ENCODE measurements at places on chromosomes 6 and 20.
A peak's percentile ranks its signal among the peaks of the same experiment; 100 is the strongest.

DNA sequence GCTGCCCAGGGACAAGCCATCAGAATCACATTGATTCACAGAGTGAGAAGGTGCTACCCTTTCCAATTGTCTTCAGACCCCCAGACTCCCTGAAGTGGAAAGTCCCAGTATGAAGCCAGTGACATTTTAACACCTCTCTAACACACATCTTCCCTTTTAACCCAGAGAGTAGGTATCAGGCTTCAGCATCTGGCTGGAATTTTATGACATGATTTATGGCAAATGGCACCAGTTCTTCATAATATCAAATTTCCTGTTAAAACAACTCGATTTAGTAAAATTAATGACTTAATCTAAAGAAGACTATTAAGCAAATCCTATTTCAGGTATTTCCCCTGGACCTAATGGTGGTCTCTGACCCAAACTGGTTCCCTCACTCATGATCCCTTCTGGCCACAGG lies 25.0 kb downstream of the KCNB1 start:
- no peak for DNase-seq

- DNase-seq: no peak
Measured at GRCh38 chr6:152598901-152599537, 38.1 kb downstream of the SYNE1 start.

GRCh38 chr20:41798930-41799502 lies 180.8 kb upstream of the CHD6 start:
- DNase-seq: no peak

- DNase-seq: no peak
Measured at GRCh38 chr6:53287336-53288225, 61.2 kb downstream of the ELOVL5 start.

DNA sequence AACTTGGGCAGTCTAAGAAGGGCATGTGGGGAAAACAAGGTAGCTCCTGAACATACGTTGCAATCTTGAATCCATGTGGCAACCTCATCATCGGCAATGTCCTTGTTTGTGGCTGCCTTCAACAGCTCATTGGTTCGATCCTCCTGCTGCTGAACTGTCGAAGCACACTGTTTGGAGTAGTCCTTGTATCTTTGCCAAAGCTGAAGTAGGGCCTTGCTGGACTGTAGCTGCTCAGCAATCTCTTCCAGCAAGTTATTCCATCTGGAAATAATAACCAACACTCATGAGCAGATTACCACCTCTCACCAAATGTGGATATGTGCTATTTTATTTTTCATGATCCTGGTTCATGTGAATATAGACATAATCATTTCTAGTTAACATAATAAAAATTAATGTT lies 413.3 kb downstream of the ESR1 start:
- DNase-seq: no peak

- DNase-seq: peak; percentile 21
Measured at GRCh38 chr6:62150048-62150663, 135.9 kb downstream of the KHDRBS2 start.

GRCh38 chr6:11283629-11284028 lies 51.2 kb upstream of the NEDD9 start:
- DNase-seq: no peak

DNA sequence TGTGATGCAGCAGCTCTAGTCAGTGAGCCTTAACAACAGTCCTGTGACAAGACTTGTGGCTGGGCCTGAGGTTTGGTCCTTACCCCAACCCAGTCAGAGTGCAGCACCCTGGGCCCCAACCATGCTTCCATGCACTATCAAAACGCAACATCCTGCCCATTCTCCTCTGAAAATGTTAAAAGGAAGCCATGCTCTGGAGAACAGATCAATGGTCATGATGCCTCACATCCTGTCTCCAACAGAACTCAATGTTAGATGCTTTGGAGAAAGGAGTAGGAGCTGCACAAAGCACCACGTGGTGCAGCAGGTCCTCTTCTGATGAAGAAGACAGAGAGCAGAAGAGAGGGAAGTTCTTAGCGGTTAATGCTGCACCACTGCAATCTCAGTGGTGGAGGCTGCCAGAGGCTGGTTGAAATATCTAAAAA lies 41.9 kb downstream of the TRAM2 start:
- peak; percentile 80 for DNase-seq

DNA sequence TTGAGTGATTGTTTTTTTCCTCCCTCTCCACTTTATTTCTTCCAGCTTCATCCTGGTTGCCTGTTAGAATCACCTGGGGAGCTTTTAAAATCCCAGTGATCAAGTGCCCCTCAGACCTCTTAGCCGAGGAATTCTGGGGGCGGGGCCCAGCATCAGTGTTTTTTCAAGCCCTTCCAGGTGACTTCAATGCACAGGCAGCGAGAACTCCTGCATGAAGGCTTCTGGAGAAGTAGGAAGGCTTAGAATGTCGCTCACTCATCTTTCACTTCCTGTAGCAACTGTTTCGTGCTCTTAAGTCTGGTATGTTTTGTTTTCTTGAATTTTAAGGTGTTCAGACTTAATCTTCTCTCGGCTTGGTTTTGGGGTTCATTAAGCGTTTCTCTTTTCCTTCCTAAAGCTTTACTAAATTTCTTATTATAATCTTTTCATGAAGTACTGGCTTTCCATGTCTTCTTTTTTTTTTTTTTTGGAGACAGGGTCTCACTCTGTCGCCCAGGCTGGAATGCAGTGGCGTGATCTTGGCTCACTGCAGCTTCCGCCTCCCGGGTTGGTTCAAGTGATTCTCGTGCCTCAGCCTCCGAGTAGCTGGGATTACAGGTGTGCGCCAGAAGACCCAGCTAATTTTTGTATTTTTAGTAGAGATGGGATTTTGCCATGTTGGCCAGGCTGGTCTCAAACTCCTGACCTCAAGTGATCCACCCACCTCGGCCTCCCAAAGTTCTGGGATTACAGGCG lies 30.9 kb upstream of the TULP1 start:
- no peak for DNase-seq

DNA sequence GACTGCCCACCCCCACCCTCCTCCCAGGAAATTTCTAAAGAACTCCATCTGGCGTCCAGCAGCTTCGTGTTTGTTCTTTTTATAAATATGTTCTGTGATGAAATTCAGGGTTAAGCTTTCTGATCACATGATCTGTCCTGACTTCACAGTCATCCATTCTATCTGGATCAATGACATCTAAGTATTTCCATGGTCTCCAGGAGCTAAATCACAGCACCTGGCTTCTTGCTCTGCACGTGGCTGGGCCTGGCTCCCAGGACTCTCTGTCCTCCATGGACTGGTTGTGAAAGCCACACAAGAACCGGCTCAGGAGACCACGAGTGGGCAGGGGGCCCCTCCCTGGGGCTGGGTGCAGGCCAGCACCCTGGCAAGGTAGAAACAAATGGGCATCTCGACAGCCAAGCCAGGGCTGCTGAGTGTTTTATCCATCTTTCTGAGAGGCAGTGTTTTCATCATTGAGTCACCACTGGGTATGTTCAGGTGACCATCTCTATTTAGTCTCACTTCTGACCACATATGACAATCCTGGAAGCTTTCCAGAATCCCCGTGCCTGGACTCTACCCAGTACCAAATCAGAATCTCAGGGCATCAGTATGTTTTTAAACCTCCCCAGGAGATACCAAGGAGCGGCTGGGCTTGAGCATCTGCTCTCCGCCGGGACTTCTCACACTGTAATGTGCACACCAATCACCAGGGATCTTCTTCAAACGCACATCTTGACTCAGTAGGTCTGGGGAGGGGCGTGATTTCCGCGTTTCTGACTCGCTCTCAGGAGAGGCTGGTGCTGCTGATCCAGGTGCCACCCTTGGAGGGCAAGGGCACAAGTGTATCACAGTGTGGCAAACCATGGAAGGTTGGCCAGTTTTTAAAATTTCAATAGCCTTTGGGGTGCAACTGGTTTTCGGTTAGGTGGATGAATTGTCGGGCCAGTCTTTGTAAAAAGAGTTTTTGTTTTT lies 31.6 kb upstream of the PXDC1 start:
- no peak for DNase-seq

- DNase-seq: no peak
Measured at GRCh38 chr6:105779110-105779509, 307.0 kb upstream of the PRDM1 start.

DNA sequence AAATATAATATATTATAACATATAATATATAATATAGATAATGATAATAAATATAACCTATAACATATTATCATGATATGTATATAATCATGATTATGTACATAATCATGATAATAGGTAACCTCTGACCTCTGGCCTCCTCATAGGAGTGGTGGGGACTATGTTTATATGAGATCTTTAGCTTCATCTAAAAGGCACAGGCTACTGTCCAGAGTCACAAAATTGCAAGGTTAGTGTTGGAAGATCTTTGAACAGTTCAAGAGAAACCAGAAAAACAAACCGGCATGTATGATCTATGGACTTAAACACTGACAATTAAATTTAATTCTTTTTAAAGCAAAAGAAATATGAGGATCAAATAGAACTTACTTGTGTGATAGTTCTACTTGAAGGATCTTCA lies 55.7 kb upstream of the TINAG start:
- no peak for DNase-seq

DNA sequence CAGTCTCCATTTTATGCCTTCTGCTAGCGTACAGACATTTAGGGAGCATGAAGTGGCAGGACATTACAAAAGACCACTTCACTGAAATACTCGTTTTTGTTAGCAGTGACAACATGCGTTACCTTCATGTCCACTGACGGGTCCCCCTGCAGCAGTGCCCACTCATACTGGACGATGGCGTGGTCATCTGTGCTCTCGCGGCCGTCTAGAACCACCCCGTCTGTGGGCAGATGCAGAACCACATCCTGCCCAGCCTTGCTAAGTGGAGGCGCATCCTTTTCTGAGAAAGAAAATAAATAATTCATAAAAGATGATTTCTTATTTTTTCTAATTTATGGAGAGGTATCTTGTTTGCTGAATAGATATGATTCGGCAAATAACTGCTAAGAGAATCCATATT lies 11.3 kb downstream of the LRP11 start:
- DNase-seq: peak; percentile 38

GRCh38 chr20:9490631-9491030 lies 23.8 kb upstream of the LAMP5 start:
- DNase-seq: no peak

- DNase-seq: no peak
Measured at GRCh38 chr6:111852725-111853124, 20.5 kb downstream of the FYN start.

- no peak for DNase-seq
Measured at GRCh38 chr6:56437171-56437900, 190.0 kb upstream of the COL21A1 start.

- DNase-seq: peak; percentile 15
Measured at GRCh38 chr6:106913676-106914280, 60.8 kb downstream of the CD24 start.

DNA sequence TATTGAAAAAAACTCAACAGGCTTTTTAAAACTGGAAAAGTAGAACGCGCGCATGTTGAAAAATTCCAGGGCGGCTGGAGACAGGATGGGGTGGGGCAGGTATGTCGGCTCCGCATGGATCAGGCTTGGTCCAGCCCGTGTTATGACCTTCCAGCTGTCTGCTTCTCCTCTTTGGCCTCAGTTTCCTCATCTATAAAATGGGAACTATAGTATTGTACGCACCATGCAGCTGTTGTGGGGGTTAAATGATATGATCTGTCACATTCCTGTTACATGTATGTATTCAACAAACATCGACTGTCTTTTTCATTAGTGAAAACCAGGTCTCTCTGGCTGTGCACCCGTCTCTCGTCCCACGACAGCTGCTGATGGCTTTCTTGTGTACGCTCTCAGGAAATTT lies 18.8 kb downstream of the PHACTR3 start:
- DNase-seq: no peak

DNA sequence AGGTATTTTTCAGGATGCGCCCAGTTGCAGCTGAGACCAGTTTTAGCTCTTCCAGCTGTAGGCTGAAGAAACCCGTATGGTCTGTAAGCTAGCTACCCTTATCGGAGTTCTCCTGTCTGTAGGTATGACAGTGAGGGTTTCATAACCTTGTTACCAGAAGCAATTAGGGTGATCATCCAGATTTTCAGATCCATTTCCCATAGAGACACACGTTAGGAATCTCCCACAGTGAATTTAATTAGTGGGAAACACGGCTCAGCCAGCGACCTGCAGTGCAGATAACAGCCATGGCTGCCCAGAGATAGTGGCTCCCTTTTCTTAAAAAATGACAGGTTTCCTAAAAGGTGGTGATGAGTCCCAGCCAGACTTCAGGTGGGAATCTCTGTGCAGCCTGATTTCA lies 111.1 kb downstream of the BTBD3 start:
- DNase-seq: no peak

GRCh38 chr20:31604567-31605030 lies 490 bp upstream of the ID1 start:
- no peak for DNase-seq

- no peak for DNase-seq
Measured at GRCh38 chr20:17679941-17680835, 1.9 kb downstream of the RRBP1 start.

GRCh38 chr20:45413479-45413878 lies 2.5 kb upstream of the PIGT start:
- DNase-seq: no peak

GRCh38 chr6:135647521-135647920 lies 150.0 kb upstream of the AHI1 start:
- peak; percentile 17 for DNase-seq

- DNase-seq: no peak
Measured at GRCh38 chr6:108243836-108244235, 17.0 kb downstream of the SNX3 start.

- no peak for DNase-seq
Measured at GRCh38 chr20:533526-533925, 10.1 kb downstream of the CSNK2A1 start.

- no peak for DNase-seq
Measured at GRCh38 chr6:37331047-37331446, 22.7 kb upstream of the RNF8 start.

DNA sequence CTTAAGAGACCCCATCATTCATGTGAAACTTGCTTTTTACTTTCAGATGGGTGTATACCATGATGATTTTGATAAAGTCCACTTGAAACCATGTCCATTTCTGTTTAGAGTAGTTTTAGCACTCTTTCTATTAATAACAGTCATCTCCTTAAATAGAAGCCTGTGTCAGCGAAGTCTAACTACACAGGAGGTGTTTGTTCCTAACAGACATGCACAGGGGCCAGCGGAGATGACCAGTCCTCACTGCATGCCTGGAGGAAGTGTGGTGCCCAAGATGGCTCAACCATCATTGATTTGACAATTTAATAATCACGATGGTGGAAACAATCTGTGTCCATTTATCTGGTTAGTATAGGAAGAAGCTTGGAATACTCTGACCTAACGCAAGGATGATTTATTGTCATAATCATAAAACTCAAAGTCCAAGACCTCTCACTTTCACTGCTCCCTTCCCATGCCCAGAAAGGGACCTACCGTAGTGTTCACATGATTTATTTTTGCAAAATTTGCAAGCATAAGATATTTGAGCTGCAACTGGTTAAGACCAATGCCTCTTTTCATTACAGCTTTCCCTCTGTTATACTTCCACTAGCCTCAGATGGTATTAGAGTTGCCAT lies 31.0 kb upstream of the CLIC5 start:
- DNase-seq: no peak
